ENCODE measurements at places on chromosomes 7 and 10. TPM values are rescaled to one million over a fixed set of nuclear protein-coding genes. Genes with fewer than 3 reads are reported as not detected.

C10orf105 gene
- total RNA-seq = not detected

DRGX gene
- not detected for total RNA-seq

ZPBP gene
- not detected for total RNA-seq

CYP3A4 gene
- 0.33 TPM for total RNA-seq

SNX10 gene
- 24.6 TPM for total RNA-seq

LRMDA gene
- 8.3 TPM for total RNA-seq

PRSS37 gene
- total RNA-seq = not detected

STOX1 gene
- total RNA-seq = 8.8 TPM

MEOX2 gene
- 14.2 TPM for total RNA-seq

CTAGE8 gene
- total RNA-seq = 4.3 TPM

PIK3CG gene
- total RNA-seq = 5.4 TPM

EBLN1 gene
- not detected for total RNA-seq

ANXA8 gene
- not detected for total RNA-seq

MLXIPL gene
- 109 TPM for total RNA-seq

SLC18A3 gene
- total RNA-seq = not detected

AKR1B15 gene
- 3.5 TPM for total RNA-seq

FAM237B gene
- not detected for total RNA-seq

C7orf33 gene
- not detected for total RNA-seq

ELFN1 gene
- total RNA-seq = 1.3 TPM

FOXP2 gene
- 21.3 TPM for total RNA-seq

ARL5B gene
- total RNA-seq = 7.8 TPM

ARPC1A gene
- 113 TPM for total RNA-seq

AGAP3 gene
- 58.1 TPM for total RNA-seq

EVX1 gene
- not detected for total RNA-seq

NEBL gene
- total RNA-seq = 3.8 TPM

CCDC3 gene
- total RNA-seq = 9.8 TPM

PCGF5 gene
- 36.5 TPM for total RNA-seq

PNLIPRP3 gene
- 0.29 TPM for total RNA-seq

ZNF804B gene
- not detected for total RNA-seq

CPN1 gene
- not detected for total RNA-seq

PGAM2 gene
- total RNA-seq = 0.64 TPM

ITIH2 gene
- total RNA-seq = 0.73 TPM

EPHB6 gene
- 5.2 TPM for total RNA-seq

AKR1B1 gene
- total RNA-seq = 55.0 TPM

SPDYE16 gene
- not detected for total RNA-seq

GBX1 gene
- not detected for total RNA-seq

FAM25C gene
- total RNA-seq = not detected

CAV1 gene
- total RNA-seq = 154 TPM

ASIC3 gene
- total RNA-seq = 2.3 TPM

H2BK1 gene
- not detected for total RNA-seq

NUTM2E gene
- total RNA-seq = 0.73 TPM

GRID1 gene
- total RNA-seq = 2.3 TPM

EEPD1 gene
- 32.5 TPM for total RNA-seq

SFTPD gene
- not detected for total RNA-seq

SPDYE5 gene
- total RNA-seq = not detected

MMD2 gene
- not detected for total RNA-seq

MMRN2 gene
- total RNA-seq = 32.6 TPM

OR6V1 gene
- total RNA-seq = not detected

CYP2W1 gene
- not detected for total RNA-seq

AS3MT gene
- 5.6 TPM for total RNA-seq

SNX8 gene
- total RNA-seq = 20.3 TPM

CDHR3 gene
- 4.6 TPM for total RNA-seq

SUGCT gene
- total RNA-seq = 4.5 TPM

TMEM176A gene
- 42.6 TPM for total RNA-seq

Data from breast epithelium (tissue), 4 donors.